ENCODE measurements at places on chromosomes 16 and 17.

DNA sequence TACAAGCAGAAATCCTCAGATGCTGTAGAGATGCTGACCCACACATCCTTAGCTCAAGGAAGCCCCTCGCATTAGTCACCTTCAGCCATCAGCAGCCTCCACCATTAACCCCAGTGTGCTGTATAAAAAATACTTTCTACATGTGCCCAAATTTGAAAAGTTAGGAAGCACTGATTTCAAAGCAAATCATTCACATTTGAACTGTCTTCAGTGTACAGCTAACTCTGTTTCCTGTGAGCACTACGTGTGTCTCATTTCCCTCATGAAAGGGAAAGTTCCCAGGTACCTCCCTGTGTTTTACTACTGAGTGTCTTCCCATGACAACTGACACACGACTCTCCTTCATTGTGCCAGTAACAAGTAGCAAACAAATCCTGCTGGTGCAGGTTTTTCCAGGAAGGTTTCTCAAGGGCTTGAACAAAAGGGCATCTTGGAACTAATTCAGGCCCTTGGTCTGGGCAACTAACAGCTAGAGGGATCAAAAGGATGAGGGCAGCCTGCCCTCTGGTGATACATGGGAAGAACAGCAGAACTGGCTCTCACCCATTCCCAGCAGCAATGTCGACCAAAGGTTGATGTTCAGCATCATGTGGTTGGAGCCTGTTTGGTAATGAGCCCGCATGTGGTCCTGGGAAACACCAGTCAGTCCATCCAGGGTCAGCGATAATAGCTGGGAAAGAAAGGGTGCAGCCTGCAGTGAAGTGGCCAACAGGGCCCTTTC lies 4.0 kb downstream of the SLC35B1 start:
- no peak for DNase-seq

GRCh38 chr16:3781421-3781820 lies 64.1 kb upstream of the TRAP1 start:
- DNase-seq: no peak

DNA sequence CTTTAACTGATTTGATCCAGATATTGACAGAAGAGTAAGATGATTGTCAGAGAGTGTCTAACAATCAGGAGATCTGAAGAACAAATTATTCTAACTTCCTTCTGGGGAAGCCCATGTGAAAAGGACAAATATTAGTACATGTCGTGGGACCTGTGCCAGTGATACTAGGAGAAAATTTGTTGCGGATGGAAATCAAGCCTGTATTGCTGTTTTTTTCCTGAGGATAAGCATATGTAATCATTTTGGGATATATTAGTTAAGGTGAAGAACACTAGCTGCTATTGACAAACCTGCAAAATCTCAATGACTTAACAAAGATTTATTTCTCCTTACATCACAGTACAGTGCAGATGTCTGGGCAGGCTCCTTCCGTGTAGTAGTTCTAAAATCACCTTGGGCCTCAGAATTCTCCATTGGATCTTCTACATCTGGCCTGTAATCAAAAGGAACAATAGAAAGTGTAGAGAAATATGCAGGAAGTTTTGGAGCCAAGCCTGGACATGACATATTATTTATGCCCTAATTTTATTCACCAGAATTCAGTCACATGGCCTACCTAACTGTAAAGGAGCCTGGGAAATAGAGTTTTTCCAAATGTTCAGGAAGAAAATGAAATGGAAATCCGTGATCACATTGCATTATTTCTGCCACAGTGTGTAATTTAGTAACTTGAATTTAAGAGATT lies 58.3 kb downstream of the CYB561 start:
- no peak for DNase-seq

DNA sequence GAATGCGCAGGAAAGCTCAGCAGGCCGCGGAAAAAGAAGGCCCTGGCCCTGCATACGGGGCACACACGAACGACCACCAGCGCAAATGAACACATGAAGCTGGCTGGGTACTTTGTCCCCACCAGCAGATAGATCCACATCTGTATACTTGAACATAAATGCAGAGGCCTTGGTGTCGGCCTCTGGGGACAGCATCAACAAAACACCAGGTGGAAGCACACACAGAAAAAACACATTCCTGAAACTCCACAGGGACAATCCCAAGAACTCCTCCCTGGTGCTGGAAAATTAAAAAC lies 606 bp upstream of the ZBTB4 start:
- no peak for DNase-seq

- no peak for DNase-seq
Observed at GRCh38 chr16:28107232-28107631, 43.7 kb upstream of the GSG1L start.

- no peak for DNase-seq
Observed at GRCh38 chr16:88844419-88845036, 12.2 kb downstream of the GALNS start.

DNA sequence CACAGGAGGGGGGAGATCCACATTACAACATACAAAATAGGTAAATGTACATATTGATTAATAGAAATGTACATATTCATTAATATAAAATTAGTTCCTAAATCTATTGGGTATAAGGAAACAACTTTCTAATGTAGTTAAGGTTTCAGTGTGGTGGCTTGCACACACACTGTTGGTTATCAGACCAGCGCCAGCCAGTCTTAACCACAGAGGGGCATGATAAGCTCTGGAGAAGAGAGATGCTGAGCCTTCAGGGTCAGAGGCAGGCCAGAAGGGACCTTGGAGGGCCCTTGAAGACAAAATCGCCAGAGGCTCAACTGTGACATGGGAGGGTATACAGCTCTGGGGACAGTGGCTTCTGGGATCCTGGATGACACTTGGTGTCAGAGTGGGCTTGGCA lies 10.9 kb upstream of the ZFP90 start:
- DNase-seq: no peak

- DNase-seq: no peak
Observed at GRCh38 chr16:85675251-85675874, 13.4 kb downstream of the GINS2 start.

- no peak for DNase-seq
Observed at GRCh38 chr17:82436601-82437324, 13.8 kb downstream of the CYBC1 start.

DNA sequence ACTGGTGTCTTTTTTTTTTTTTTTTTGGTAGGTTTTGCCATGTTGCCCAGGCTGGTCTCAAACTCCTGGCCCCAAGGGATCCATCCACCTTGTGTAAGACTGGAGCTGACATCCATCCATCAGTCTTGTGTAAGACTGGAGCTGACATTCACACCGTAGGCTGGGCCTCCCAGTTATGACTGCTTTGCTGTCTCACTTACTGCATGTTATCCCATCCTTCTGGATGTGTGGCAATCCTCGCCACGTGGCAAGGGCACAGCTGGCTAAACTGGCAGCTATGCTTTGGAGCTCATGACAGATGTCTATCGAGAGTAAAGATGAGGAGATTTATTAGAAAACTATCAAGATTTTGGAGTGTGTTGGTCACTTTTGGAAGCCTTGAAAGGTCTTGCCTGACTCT lies 115.1 kb downstream of the ABCA8 start:
- DNase-seq: no peak

DNA sequence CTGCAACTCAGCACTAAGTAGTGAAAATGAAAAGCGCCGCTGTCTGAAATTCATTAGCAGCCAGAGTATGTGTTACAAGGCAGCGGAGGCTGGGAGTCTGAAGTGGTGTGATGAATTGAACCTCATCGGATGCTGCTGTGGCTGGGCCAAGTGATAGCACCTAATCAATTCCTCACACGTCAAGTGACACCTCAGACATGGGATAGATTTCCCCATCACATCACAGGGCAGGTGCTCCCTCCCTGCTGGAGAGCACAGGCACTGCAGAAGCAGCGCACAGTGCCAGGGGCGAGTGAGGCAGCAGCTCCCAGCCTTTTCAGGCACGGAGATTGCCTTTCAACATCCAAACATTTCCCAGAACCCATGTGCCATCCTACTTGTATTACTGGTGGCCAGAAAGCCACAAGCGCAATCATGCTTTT lies 32.2 kb downstream of the DRC3 start:
- DNase-seq: no peak

DNA sequence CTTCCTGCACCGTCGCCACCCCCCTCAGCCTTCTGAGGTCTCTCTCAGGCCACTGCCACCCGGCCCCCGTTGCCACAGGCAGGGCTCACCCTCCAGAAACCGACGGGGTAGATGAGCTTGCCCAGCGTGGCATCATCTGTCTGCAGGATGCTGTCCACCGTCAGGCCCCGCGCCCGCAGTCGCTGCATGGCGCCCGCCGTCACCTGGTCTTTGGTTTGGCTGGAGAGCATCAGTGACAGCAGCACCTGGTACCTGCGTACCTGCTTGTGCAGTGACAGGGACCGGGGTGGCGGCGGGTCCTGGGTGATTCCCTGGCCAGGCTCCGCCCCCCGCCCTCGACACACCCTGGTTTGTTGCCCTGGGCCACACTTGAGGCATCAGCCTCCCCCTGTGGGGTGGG lies 3.1 kb downstream of the NTHL1 start:
- DNase-seq: no peak

DNA sequence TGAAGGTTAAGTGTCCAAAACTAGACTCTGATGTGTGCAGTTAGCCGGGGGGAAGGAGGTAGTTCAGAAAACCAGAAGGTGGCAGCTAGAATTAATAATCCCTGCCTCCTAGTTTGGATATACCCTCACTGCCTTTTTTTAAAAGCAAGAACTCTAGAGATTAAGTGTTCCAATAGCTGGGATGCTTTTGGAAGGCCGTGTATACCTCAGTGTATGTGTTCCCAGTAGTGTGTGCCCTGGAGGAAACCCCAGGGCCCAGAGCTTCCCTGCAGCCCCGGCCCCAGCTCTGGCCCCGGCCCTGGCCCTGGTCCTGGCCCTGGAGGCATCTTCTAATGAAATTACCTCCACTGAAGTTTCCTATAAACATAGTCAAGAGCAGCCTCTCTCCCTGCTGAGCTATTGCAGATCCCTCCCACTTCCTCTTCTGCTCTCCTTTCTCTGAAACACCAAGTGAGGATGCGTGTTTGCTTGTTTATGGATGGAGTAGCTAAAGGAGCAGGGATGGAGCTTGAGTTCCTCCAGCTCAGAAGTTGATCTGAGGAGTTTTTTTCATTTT lies 130.7 kb downstream of the PRKCA start:
- DNase-seq: no peak

DNA sequence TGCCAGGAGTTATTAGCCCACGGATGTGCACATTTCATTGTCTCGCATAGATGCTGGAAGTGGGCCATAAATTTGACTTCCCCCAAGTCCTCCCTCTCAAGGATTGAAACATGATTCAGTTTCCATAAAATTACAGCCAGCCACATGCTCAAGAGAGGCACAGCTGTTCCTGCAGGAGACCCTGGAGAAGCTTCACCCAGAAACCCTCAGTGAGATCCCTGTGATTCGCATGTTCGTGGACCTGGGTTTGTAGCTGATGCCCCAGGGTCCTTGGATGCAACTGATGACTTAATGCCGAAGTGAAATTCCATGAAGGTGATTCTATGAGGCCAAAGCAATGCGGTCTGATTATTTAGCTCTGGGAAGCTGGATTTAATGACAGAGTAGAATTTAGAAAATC lies 24.7 kb upstream of the AQP8 start:
- no peak for DNase-seq

DNA sequence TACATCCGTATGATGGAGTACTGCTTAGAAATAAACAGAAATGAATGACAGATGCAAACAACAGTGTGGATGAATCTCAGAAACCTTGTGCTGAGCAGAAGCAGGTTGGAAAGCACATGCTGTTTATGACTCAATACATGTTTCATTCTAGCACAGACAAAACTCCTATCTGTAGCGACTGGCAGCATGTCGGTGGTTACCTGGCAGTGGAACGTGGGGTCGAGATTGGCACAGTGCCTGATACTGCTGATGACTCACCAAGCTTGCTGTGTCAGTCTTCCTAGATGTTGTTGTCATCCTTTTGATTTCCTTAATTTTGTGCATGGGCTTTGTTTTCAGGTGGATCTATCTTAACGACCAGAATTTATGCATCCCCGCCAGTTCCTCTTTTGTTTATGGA lies 62.1 kb downstream of the GAN start:
- no peak for DNase-seq

DNA sequence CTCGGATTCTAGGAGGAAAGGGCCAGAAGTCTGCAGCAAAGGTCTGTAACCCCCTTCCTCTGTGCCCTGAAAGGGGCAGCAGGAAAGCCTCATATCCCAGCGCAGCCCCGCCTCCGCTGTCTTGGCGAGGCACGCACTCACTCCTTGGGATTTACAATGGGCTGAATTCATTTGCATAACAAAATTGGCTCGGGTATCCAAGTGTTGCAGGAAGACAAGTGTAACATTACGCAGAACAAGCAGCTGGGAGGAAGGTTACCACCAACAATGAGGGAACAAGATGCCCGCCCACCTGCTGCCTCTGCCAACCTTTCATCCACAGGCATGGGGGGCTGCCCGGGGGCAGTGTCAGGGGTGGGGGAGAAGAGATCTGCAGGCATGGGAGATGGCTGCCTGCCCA lies 130.4 kb downstream of the MRM1 start:
- no peak for DNase-seq

DNA sequence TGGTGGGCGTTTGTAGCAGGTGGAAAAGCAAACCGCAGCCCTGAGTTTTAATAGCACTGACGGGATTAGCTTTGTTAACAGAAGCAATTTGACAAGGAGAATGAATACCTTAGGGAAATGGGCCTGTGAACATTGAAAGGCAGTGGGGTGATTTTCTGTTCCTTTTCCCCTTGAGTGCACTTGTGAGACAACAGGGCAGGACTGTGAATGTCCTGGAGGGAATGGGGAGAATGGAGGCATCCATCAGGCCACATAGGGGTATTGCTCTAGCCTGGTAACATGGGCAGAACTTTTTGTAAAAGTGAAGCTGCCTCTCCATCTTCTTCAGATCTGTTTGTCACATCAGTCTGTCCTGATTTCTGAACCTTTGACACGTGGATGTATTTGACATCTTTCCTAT lies 26.2 kb downstream of the USP43 start:
- no peak for DNase-seq

DNA sequence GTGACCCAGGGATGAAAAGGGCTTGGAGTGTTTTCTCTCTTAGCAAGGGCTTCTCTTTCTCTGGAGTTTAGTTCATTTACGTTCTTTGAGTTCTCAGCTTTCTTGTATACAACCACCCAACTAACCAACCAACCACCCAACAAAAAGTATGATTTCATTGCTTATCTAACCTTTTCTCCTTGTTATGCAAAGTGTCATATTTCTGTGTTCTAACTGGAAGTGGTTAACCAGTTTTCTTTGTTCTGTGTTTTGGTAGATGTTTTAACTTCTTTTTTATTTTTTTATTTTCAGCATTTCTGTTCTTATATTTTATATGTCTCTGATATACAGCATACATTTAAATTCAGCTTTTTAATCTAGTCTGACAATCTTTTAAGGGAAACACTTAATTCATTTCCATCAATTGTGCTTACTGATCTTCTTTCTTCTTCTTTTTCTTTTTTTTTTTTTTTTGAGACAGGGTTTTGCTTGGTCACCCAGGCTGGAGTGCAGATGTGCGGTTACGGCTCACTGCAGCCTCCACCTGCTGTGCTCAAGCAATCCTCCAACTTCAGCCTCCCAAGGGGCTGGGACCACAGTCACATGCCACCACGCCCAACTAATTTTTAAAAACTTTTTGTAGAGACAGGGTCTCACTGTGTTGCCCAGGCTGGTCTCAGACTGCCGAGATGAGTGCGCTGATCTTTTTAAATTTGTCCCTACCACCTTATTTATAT lies 29.6 kb downstream of the NLK start:
- no peak for DNase-seq

Measured in esophagus squamous epithelium (tissue), 5 donors.